Endothelial cell of umbilical vein (primary cell): ENCODE measurements at places on chromosomes 13 and 19. TPM values are rescaled to one million over a fixed set of nuclear protein-coding genes. Genes with fewer than 3 reads are reported as not detected.

- H3K36me3 ChIP-seq = no peaks in the 10 kb centered on the region
- peak; percentile 39 for DNase-seq
- no peak overlapping the region for H3K4me3 ChIP-seq
- peak overlapping the region; percentile 70 for H3K27ac ChIP-seq
- H3K27me3 ChIP-seq = no peaks in the 10 kb centered on the region
Measured at GRCh38 chr13:107767119-107767518, 448.2 kb downstream of the LIG4 start.

DNA sequence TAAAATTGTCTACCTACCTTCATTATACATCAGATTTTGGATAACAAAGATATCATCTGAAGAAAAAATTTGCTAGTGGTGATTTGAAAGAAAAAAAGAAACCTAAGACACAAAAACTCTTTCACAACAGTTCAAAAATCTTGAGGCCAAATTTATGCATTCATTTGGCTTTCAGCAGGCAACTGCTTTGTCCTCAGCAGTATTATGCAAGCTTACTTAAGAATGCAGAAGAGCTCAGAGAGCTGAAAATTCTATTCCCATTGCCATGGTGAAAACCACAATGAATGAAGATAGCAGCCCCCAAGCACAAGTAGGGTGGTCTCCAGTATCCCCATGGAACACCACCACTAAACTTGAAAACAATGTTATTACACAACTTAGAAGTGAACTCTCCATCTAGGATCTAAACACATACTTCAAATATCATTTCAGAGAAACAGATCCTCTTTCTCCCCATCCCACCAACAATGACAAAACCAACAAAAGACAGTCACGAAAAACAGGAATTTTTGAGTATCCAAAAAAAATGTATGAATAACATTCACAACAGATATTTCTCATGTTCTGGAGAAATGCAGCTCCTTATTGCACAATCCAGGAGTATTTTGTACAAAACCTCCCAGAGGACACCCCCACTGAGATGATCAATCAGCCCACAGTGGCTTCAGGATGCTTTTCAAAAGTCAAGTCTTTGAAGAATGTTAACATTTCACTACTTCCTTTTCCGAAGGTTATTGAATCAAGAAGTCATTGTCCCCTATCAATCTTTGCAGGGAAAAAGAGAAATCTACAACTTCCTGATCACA lies 192.7 kb downstream of the LHFPL6 start:
- DNase-seq = peak; percentile 65
- no peaks in the 10 kb centered on the region for H3K27me3 ChIP-seq
- no peak overlapping the region for H3K27ac ChIP-seq
- H3K4me3 ChIP-seq = no peak overlapping the region
- H3K4me1 ChIP-seq = peaks cover 13% of the 10 kb centered on the region

DNA sequence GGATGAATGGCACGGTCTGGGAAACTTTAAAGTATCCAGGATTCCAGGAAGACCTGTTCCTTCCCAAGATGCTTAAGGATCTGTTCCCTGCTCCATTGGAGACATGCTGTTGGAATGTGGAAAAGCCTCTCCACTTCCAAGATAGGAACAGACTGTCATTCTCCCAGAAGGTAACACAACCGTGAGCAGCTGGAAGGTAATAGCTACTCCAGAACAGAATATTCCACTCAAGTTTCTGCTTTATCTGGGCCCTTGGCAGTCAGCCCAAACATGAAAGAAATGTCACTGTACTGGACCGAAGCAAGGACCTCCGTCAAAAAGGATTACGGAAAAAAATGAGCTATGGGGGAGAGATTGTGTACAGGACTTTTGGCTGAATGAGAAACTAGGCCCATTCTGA lies 420.9 kb upstream of the NBEA start:
- H3K27me3 ChIP-seq = no peaks in the 10 kb centered on the region
- no peaks in the 10 kb centered on the region for H3K36me3 ChIP-seq
- no peak overlapping the region for H3K4me3 ChIP-seq
- DNase-seq = no peak
- no peak overlapping the region for H3K27ac ChIP-seq
- H3K4me1 ChIP-seq = no peaks in the 10 kb centered on the region

DNA sequence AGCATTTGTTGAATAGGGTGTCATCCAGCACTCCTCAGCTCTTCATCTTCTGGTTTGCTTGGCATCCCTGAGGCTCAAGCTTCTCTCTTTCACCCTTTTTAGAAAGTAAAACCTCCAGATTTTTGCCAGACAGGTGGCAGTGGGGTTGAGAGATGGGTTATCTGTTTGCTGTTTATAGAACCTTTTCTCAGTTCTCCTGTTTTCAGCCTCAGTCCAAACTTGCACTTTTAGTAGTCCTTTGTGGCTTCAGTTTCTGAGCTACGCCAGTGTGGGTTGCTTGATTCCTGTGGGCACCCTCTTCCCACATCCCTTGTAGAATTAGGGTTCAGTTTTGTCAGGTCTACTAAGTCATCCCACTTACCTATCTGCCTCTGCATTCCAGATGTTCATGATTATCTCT lies 147.9 kb downstream of the PAN3 start:
- no peaks in the 10 kb centered on the region for H3K4me1 ChIP-seq
- H3K27me3 ChIP-seq = no peaks in the 10 kb centered on the region
- H3K4me3 ChIP-seq = no peak overlapping the region
- DNase-seq = no peak
- no peak overlapping the region for H3K27ac ChIP-seq

TMEM143 gene
- total RNA-seq = 4.6 and 7.3 TPM in 2 replicates

- H3K4me1 ChIP-seq = no peaks in the 10 kb centered on the region
- no peaks in the 10 kb centered on the region for H3K27me3 ChIP-seq
- H3K27ac ChIP-seq = no peak overlapping the region
- H3K36me3 ChIP-seq = peaks cover 24% of the 10 kb centered on the region
- no peak overlapping the region for H3K4me3 ChIP-seq
Measured at GRCh38 chr19:55050749-55051532, 12.0 kb downstream of the RDH13 start.

CLIP3 gene
- total RNA-seq = 21.0 and 24.4 TPM in 2 replicates

GRCh38 chr13:102667911-102668310 lies 26.9 kb downstream of the METTL21C start:
- no peaks in the 10 kb centered on the region for H3K27me3 ChIP-seq
- no peak overlapping the region for H3K4me3 ChIP-seq
- H3K4me1 ChIP-seq = no peaks in the 10 kb centered on the region
- no peak for DNase-seq
- H3K36me3 ChIP-seq = peaks cover 9% of the 10 kb centered on the region

TSSK6 gene
- 0.35 and 0.82 TPM in 2 replicates for total RNA-seq

C1QTNF9B gene
- not detected in 2 replicates for total RNA-seq

DNA sequence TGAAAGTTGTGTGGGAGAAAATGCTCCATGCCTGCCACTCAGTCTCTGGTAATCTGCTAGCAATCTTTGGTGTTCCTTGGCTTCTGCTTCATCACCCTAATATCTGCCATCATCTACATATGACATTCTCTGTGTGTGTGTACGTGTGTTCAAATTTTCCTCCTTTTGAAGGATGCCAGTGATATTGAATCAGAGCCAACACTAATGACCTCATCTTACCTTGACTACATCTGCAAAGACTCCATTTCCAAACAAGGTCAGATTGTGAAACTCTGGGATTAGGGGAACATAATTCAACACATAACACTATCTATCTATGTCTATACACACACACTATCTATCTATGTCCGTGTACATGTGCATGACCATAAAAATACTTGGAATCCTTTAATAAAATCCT lies 81.4 kb upstream of the IRS2 start:
- H3K27me3 ChIP-seq = peaks cover 2% of the 10 kb centered on the region
- H3K27ac ChIP-seq = no peak overlapping the region
- no peaks in the 10 kb centered on the region for H3K4me1 ChIP-seq

DNA sequence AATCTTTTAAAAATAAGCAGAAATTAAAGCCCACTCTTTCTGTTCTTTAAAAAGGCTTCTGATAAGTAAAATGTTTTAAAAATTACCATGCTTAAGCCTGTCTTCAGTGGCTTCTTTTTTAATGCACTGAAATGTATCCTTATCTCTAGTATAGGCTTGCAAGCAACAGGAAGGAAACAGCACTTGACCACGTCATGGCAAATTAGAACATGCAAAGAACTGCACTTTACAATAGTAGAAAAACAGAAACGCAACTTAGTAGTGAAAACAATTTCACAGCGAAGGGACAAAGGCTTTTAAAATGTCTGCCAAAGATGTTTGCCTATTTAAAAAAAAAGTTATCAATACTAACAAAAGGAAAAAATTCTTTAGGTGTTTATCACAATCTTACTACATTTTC lies 36.3 kb downstream of the ELF1 start:
- no peaks in the 10 kb centered on the region for H3K36me3 ChIP-seq
- peak; percentile 95 for DNase-seq
- peaks cover 69% of the 10 kb centered on the region for H3K4me1 ChIP-seq
- peak overlapping the region; percentile 99 for H3K27ac ChIP-seq

- peak; percentile 81 for DNase-seq
- H3K36me3 ChIP-seq = no peaks in the 10 kb centered on the region
- peak overlapping the region; percentile 14 for H3K27ac ChIP-seq
- no peak overlapping the region for H3K4me3 ChIP-seq
Measured at GRCh38 chr13:30877335-30877734, 28.7 kb upstream of the MEDAG start.

CRB3 gene
- total RNA-seq = not detected in 2 replicates

- no peak overlapping the region for H3K4me3 ChIP-seq
- H3K27me3 ChIP-seq = no peaks in the 10 kb centered on the region
- no peak for DNase-seq
- no peak overlapping the region for H3K27ac ChIP-seq
- H3K36me3 ChIP-seq = peaks cover 14% of the 10 kb centered on the region
Measured at GRCh38 chr19:11020982-11021759, 60.3 kb downstream of the SMARCA4 start.

GRCh38 chr19:18520848-18521691 lies 800 bp downstream of the ELL start:
- H3K36me3 ChIP-seq = no peaks in the 10 kb centered on the region
- H3K4me3 ChIP-seq = peak overlapping the region; percentile 82
- peak overlapping the region; percentile 89 for H3K27ac ChIP-seq

- no peaks in the 10 kb centered on the region for H3K27me3 ChIP-seq
- no peak overlapping the region for H3K4me3 ChIP-seq
- no peak overlapping the region for H3K27ac ChIP-seq
- H3K4me1 ChIP-seq = no peaks in the 10 kb centered on the region
- peaks cover 27% of the 10 kb centered on the region for H3K36me3 ChIP-seq
Measured at GRCh38 chr19:35168196-35168595, 13.7 kb downstream of the FXYD5 start.

- no peak for DNase-seq
- H3K36me3 ChIP-seq = no peaks in the 10 kb centered on the region
Measured at GRCh38 chr13:100755891-100756290, 81.3 kb upstream of the TMTC4 start.

PTH2 gene
- not detected in 2 replicates for total RNA-seq

GRCh38 chr13:67792151-67792676 lies 562.1 kb upstream of the PCDH9 start:
- H3K4me3 ChIP-seq = no peak overlapping the region
- no peaks in the 10 kb centered on the region for H3K4me1 ChIP-seq
- no peak overlapping the region for H3K27ac ChIP-seq
- H3K27me3 ChIP-seq = no peaks in the 10 kb centered on the region
- no peak for DNase-seq

ZNF439 gene
- total RNA-seq = 0.33 TPM in 1 of 2 replicates, not detected in the other

SERTAD3 gene
- total RNA-seq = 29.9 and 32.0 TPM in 2 replicates
